ENCODE measurements at places on chromosomes 12 and 14.

DNA sequence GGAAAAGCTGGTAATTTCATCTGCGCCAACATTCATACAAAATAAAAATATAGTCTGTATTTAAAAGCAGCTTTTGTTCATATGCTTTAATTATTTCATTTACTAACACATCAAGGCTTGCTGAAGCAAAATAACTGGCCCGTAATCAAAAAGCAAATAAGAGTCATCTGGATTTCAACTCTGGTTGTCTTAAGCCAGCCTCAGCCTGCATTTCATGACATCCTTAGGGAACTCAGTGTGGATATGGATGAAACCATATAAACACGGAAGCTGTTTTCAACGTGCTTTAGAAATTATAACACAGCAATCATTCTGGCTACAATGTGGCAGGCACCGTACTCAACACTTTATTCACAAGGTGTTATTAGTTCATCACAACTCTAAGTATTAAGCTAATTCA lies 852 bp downstream of the COX16 start:
- no peak for DNase-seq

DNA sequence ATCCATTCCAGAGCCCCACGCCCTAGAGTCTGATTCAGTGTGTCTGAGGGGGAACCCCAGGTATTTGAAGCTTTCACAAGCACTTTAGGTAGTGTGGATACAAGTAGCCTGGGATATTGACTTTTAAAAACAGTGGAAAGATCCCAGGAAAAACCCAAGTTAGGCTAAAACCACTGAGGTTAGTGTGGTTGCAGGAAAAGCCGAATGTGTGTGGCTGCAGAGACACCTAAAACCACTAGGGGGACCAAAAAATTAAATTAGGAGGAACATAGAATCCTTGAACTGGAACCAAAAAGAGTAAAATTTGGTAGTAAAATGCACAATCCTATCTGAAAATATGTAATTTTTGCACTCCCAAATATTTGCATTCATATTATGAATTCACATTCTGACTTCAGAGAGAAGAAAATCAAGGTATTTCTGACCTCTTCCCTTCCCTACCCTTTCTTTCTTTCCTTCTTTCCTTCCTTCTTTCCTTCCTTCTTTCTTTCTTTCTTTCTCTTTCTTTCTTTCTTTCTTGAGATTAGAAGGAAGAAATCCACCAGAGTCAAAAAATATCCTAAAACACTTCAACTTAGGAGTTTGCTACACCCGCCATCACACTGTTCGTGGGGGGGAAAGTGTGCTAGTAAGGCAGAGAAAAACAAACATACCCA lies 37.8 kb downstream of the SLCO1A2 start:
- DNase-seq = no peak

- DNase-seq = no peak
Measured at GRCh38 chr14:62347562-62348011, 585.4 kb downstream of the SNAPC1 start.

GRCh38 chr14:26794731-26795130 lies 196.9 kb upstream of the NOVA1 start:
- no peak for DNase-seq

DNA sequence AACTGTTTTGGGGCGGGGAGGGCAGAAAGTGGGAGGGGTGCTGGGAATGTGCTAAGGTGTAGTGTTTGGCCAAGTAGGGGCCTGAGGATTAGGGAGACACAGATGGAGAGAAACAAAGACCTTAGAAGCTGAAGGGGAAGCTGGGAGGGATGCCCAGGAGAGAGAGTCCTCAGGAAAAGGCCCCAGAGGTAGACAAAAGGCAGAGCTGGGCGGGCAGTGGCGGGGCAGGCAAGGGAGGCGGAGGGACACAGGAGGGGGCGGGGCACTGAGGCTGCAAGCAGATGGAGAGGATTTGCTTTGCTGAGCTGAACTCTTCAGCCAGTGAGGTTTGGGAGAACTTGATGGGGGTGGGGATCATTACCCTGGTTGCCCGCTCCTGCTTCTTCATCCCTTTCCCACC lies 2.8 kb downstream of the PTMS start:
- no peak for DNase-seq

- DNase-seq = no peak
Measured at GRCh38 chr12:64706306-64706705, 52.9 kb downstream of the GNS start.

DNA sequence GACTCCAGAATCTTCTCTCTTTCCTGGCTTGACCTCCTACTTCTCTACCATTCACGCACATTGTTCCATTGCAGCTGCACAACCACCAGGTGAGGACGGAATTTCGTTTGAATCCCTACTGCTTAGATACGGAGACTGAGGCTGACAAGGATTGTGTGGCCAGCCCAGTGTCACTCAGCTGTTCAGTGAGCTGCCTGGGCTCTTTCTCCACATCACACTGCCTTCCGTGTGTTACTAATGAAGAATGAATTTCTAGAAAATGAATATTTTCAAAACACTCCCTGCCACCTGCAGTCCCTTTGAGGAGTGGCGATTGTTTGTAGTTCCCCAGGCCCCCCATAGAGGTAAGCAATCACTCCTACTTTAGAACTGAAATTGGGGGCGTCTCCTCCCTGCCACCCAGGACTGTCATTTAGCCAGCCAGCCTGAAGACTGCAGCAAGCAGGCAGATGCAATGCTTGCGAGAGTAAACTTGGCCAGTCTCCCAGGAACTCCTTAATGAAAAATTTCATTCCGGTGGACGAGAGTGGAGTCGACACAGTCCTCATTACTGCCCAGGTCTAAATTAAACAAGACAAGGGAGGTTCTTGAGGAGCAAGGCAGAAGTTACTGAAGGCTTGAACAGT lies 239.7 kb downstream of the SLC41A2 start:
- DNase-seq = no peak

Data from HL-60 (cell line).